ENCODE measurements at places on chromosomes 2 and 18.

GRCh38 chr2:53173091-53173490, 594.5 kb upstream of the CHAC2 start:
- no peak for DNase-seq

GRCh38 chr18:77134611-77135010, 2.0 kb upstream of the MBP start:
- DNase-seq: no peak

DNA sequence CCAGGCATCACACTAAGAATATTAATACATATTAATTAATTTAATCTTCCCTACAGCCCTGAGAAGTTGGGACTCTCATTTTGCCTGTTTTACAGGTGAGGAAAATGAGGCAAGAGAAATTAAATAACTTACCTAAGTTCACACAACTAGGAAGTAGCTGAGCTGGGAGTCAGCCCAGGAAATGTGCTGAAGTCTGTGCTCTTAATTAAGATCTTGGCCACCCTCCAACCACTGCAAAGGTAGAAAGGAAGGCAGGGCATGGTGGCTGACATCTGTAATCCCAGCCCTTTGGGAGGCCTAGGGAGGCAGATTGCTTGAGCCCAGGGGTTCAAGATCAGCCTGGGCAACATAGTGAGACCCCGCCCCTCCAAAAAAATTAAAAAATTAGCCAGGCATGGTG, 12.9 kb upstream of the MGAT4A start:
- no peak for DNase-seq

- DNase-seq: no peak
Observed at GRCh38 chr18:72673242-72673641, 129.1 kb upstream of the CBLN2 start.

DNA sequence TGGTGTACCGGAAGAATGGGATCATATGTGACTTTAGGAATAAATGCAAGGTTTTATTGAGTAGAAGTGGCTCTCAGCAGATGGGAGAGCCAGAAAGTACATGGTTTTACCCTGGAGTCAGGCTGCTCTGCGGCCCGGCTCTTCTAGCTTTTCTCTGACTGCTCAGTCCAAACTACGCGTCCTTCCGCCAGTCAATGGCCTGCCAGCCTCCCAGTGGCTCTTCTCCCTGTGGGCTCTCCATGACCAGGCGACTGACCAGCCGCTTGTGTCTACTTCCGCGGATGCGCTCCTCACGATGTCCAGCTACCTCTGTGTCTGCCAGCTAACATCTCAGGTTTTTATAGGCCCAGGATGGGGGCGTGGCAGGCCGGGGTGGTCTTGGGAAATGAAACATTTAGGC, 220.4 kb downstream of the VAPA start:
- DNase-seq: no peak

- no peak for DNase-seq
Observed at GRCh38 chr18:60875957-60876507, 457.2 kb upstream of the CDH20 start.

- DNase-seq: no peak
Observed at GRCh38 chr2:205762881-205763280, 80.6 kb downstream of the NRP2 start.

- DNase-seq: no peak
Observed at GRCh38 chr2:22086726-22087125, 963.0 kb downstream of the TDRD15 start.

- DNase-seq: no peak
Observed at GRCh38 chr18:48454261-48454757, 45.1 kb upstream of the ZBTB7C start.

GRCh38 chr2:72921853-72922252, 4.5 kb downstream of the EMX1 start:
- DNase-seq: no peak

DNA sequence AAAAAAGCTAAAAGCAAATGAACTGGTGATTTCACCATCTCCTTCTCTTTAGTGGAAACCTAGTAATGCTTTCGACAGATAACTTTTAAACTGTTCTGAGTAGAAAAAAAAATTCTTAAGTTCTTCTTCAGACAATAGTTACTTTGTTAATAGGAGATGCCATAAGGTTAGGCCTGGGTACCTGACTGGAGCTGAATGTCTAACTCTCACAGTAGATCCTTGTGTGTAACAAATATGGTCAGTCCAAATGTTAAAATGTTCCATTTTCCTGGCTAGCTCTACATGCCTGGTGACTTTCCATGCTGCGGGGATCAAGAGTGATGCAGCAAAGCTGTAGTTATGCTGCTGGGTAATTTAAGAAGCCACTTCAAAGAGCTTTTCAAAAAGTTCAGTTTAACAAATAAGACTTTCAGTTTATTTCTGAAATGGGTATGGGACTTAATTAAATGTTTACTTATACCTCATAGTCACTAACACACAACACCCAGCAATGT, 264.0 kb upstream of the SESTD1 start:
- no peak for DNase-seq

DNA sequence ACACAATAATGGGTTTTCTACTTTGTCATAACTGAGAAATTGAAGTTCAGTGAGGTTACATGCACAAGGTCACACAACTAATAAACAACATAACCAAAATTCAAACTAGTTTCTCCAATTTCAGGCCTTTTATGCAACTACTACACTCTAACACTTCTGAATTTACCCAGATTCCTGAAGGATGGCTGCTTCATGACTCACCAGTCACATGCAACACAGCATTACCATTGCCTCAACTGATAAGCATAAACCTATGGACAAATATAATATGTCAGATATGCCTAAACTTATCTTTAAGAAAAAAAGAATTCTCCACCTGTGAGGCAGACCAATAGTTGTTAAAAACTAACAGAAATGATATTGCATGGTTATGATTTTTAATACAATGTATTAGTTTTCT, 586.5 kb upstream of the SLC8A1 start:
- DNase-seq: no peak

DNA sequence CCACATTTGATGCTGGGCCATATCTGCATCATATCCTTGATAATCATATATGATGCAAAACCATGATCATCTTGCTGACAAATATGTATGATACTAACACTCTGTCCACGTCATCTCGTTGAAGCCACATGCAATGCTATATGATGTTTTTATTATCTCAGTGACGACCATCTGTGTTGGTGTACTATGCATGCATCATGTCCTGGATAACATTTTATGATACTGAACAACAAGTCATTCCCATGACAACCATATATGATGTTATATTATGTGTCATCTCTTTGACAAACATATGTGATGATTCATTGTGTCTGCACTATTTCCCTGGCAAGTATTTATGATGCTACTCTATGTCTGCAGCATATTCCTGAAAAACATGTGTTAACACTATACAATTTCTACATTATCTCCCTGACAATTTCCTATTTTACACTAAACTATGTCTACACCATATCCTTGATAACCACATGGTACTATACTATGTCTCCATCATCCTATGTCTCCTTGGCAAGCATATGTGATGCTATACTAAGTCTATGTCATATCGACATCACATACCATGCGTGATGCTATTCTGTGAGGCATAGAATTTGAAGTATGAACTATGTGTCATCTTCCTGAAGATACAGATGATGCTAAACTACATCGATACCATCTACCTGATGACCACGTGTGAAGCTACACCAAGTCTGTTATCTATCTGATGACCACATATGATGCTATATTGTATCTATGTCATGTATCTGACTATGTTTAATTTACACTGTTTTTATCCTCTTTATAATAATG, 37.0 kb downstream of the DAW1 start:
- no peak for DNase-seq

DNA sequence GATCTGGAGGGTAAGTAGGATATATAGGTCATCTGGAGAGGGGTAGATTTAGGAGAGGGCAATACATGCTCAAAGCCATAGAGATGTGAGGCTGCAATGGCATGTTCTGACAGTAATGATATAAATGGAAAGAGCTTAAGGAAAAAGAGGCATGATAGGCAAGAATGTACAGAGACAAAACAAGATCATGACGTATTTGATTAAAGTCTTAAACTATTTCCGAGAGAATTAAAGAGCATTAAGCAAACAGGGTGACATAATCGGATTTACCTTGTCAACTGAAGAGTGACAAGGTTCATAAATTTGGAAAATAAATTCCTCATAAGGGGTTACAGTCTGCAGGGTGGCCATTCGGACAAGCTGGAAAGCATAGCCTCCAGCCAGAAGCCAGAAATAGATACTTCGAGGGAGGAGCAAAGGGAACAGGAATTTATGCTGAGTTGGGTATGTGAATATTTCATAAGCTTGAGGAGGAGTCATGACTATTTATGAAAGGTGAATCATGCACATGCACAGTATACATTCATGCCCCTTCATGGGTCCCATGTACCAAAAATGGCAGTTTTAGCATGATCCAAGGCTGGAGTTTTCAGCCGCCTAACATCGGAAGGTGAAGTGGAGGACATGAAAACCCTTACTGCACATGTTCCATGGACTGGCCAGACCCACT, 396.2 kb upstream of the VWC2L start:
- no peak for DNase-seq

DNA sequence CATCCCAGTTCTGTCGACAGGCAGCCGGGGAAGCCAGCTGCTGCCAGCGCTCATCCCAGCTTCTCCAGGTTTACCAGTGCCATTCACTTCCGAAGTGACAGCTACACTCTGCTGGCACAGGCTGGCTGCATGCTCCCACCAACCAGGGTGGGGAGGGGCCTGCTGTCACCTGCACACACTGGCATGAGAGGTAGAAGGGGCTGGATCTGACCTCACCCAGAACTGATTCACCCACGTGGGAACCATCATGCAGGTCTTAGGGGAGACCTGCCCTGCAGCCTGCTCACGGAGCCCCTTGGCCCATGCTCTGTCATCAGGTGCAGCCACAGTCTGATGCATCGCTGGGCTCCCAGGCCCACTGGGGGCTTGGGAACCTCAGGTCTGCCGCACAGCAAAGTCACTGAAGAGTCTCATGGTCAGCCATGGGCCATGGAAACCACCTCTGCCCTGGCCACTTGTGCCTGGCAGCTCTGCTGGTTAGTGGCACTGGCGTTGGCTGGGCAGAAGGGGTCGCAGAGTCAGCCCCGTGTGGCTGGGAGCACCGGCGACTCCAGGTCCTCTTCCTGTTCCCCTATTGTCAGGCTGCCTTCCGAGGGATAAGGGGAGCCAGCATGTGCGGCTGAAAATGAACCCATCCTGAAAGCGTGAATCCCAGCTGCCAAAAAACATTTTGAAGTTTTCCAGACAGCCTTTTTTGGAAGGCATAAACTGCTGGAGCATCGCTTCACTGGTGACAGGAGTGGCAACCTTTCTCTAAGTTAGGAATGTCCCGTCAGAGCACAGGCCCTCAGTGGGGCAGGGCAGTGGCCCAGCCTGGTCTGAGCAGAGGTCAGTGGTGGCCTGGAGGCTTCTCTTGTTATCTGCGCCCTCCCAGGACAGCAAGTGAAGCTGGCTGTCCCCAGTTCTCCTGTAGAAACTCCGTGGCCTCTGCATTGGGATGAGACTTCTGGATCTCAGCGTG, 157.8 kb downstream of the SEPTIN10 start:
- DNase-seq: no peak

- no peak for DNase-seq
Observed at GRCh38 chr2:47311764-47312490, 91.0 kb upstream of the MSH2 start.

- DNase-seq: no peak
Observed at GRCh38 chr2:187532333-187533120, 21.7 kb downstream of the TFPI start.

- no peak for DNase-seq
Observed at GRCh38 chr2:2243666-2244065, 87.4 kb downstream of the MYT1L start.

GRCh38 chr18:33076601-33077000, 303.8 kb upstream of the KLHL14 start:
- no peak for DNase-seq

DNA sequence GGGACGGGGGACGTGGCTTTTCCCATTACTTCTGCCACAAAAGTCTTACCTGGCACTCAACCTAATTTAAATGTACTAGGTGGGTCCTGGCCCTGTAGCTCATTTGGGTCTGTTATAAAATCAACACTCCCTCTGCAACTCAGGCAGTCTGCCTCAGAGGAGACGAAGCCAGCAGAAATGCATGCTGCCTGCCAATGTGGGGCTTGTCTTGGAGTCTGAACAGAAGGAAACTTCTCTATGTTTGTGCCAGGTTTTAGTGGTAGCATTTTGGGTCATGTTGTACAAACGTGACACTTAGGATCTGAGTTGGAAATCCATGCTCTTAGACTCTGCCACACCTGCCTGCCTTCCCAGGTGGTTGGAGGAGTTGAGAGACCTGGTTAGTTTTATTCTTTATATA, 292.5 kb upstream of the FAM98A start:
- DNase-seq: no peak

GRCh38 chr2:2775018-2775417, 443.9 kb upstream of the MYT1L start:
- DNase-seq: no peak

DNA sequence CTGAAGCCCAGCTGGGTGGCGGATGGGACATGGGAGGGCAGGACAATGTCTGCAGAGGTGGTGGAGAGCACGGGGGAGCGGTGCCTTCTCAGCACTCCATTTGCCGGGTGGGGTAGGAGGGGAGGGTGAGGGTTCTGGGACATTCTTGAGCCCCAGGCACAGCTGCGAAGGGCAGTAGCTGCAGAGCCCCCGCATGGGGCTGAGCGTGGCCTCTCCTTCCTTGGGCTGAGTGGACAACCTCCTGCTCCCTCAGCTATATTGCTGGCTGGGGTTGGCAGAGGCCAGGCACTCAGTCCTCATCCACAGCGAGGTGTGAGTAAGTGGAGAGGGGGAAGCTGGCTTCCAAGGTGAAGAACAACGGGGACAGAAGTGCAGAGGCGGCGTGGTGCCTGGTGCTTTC, 50.1 kb downstream of the RHOB start:
- no peak for DNase-seq

- no peak for DNase-seq
Observed at GRCh38 chr2:88737385-88737784, 45.9 kb downstream of the RPIA start.

- DNase-seq: no peak
Observed at GRCh38 chr2:144950899-144951560, 431.1 kb upstream of the ZEB2 start.

DNA sequence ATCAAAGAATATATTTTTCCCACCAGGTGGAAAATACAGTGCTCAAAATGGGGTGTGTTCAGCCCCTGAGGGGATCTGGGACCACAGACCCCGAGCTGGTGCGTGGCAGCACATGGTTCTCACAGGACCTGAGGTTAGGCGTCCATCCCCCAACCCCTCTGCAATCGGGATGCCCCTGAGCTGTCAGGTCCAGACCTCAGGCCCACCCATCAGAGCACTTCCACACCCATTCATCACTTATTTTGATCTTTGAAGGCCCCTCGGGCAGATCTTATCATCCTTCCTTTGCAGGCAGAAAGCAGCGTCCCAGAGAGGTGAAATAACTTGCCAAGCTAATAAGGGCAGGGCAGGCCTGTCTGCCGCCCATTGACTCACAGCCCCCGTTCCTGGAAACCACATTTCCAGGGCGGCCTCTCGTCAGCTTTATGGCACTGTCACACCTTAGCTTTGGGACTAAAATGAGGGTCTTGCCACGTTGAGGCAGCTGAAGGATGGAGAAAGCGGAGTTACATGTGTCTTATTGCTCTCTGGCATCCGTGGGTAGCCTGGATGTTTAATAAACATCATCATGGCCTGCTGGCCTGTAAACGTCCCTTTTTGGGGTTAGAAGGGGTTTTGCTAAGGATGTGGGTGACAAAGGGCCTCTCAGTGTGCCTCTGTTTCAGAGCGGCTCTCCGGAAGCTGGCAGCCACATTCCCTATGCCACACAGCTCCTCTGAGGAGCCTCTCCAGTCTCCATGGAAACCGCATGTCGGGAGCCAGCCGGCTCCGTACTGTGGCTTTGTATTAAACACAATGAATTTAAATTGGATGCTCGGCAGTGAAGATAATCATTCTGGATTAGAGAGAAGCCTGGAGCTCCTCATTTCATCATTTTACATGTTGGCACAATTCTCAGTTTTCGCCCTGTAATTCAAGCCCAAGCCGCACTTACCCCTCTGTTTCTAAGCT, 58.3 kb upstream of the MAPRE3 start:
- DNase-seq: peak; percentile 82
